ENCODE measurements at places on chromosomes 12 and 14.

DNA sequence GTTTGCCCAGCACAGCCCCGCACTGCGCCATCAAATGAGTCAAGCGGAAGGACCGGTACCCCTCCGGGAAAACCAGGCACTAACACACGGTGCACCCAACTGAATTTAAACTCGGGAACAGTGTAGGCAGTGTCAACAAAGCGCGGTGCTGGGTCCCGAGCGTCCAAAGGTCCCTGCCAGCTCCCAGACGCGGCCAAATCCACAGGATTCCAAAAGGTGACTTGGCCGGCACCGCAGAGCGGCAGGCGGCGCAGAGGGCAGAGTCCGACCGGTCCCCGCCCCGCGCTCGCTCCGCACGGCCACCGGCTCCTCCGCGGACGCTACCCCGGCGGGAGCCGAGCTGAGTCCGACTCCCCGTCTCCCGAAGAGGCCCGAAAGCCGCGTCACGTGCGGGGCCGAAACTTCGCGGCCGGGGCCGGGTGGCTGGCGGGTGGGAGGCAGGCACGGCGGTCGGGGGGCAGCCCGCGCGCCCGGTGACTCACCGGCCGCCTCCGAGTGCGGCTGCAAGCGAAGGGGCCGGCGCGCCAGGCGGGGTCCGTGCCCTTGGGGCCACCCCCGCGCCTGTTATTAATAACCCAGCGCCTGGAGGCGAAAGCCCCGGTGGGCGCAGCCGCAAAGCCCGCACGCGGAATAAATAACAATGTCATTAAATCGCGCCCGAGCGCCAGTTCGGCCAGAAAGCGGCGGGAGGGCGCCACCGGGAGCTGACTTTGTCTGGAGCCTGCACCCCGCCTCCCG is 863 bp downstream of the DENND5B start:
- DNase-seq = no peak

GRCh38 chr12:120584343-120585149 is 3.3 kb upstream of the POP5 start:
- no peak for DNase-seq

GRCh38 chr12:56358836-56359532 is 923 bp downstream of the STAT2 start:
- DNase-seq = no peak

- no peak for DNase-seq
These were observed 15.7 kb downstream of the SPX start for GRCh38 chr12:21541773-21542172.

GRCh38 chr14:83331513-83331912 is 1797.9 kb upstream of the SEL1L start:
- no peak for DNase-seq

DNA sequence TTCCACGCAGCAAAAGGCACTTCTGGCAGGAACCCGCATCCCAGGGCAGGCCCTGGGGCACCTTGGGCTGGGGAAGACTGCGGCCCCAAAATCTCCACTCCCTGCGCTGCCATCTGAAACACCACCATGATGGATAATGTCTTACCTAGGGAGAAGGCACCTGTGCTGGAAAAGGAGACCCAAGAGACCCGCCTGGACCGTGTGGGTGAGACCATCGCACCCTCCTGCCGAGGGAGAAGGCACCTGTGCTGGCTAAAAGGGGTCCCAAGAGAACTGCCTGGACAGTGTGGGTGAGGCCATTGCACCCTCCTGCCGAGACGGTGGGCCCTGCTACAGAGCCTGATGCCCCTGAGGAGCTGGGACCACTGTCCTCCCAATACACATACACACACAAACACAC is 24.8 kb upstream of the INF2 start:
- no peak for DNase-seq

DNA sequence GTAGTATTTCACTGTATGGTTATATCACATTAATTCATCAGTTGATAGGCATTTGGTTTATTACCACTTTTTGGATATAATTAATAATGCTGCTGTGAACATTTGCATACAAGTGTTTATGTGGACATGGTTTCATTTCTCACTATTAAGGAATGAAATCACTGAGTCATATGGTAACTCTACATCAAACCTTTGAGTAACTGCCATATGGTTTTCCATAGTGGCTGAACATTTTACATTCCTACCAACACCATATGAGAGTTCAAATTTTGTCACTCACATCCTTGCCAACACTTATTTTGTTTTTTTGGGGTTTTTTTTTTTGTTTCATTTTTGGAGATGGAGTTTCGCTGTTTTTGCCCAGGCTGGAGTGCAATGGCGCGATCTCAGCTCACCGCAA is 30.2 kb upstream of the EAPP start:
- DNase-seq = no peak

DNA sequence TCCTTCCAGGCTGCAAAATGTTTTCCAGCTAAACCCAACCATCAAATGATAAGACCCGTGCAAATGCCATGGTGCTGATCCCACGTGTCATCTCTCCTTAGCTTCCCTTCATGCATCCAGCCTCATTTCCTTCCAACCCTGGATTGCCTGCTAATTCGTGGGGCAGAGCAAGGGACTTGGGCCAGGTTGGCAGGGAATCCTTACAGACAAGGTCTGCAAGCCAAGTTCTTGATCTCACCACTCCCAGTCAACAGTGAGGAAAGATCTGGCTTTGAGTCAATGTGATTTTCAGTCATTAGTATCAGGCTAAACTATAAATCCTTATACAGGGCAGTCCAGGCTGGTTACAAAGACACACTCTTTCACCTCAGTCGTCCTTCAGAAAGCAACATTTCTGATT is 150.9 kb downstream of the ANO2 start:
- DNase-seq = no peak

GRCh38 chr12:83005534-83006197 is 319.0 kb downstream of the TMTC2 start:
- DNase-seq = no peak

DNA sequence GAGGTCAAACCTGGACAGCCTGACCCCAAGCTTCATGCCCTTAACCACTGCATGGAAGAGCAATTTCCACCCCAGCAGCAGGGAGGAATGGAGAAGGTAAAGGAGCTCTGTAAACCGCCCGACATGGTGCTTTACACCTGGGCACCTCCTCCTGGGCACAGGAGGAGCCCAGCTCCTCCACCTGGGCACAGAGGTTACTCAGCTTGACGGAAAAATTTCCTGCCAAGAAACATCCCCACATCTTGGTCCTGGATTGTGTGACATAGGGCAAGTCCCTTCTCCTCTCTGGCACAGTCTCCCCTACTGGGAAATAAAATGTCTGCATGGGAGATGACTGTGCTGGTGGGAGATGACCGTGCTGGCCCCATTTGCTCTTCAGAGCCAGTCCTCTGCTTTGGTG is 40.8 kb downstream of the TTC7B start:
- DNase-seq = no peak
